ENCODE measurements at places on chromosomes 13 and 19. TPM values are rescaled to one million over a fixed set of nuclear protein-coding genes. Genes with fewer than 3 reads are reported as not detected.

The ZNF610 gene
- 2.3 TPM for total RNA-seq

The SF3A2 gene
- 21.0 TPM for total RNA-seq

The UGGT2 gene
- 33.8 TPM for total RNA-seq

The DCUN1D2 gene
- total RNA-seq = 6.6 TPM

The CYP2A6 gene
- total RNA-seq = not detected

The DKKL1 gene
- 0.35 TPM for total RNA-seq

The CKAP2 gene
- 18.1 TPM for total RNA-seq

The CLDN10 gene
- total RNA-seq = 3.1 TPM

The FAM124A gene
- total RNA-seq = 0.35 TPM

The FAM216B gene
- total RNA-seq = not detected

The GJB2 gene
- total RNA-seq = 0.75 TPM

DNA sequence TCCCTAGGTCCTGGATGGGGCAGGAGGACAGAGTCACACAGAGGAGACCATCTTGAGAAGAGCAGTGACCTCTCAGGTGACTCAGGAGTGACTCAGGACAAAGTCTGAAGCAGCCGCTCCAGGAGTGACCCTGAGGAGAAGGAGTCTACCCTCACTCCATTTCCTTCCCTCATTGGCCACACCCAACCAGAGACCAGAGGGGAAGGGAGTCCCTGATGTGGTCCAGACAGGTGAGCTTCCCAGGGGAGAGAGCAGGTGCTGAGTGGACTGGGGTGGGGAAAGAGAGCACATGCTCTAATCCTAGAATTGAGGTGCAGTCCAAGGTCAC is 75.5 kb upstream of the MEDAG start:
- no peak for DNase-seq

DNA sequence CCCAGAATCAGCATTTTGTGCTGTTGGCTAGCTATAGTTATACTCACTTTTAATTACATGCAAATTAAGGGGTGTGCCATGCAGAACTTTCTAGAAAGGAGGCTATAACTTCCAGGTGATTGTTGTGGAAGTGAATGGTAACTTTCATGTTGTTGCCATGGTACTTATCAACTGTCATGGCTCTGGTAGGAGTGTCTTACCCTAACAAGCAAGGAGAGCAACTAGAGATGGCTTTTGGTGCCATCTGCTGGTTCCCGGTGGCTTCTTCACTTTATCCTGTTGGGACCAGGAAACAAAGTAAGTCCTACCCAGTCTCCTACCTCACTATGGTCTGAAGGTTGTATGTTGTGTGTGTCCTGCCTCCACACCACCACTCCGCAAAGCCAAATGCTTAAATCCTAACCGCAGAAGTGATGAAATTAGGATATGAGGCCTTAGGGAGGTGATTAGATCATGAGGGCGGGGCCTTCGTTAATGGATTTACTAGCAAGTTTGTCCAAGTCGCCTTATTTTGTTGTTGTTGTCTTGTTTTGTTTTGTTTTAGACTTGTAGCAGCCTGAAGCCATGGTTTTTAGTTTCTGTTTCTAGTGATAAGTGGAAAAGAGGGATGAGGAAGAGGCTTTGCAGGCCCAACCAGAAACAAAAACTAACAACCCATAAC is 22.6 kb downstream of the FBXL12 start:
- peak; percentile 94 for DNase-seq

DNA sequence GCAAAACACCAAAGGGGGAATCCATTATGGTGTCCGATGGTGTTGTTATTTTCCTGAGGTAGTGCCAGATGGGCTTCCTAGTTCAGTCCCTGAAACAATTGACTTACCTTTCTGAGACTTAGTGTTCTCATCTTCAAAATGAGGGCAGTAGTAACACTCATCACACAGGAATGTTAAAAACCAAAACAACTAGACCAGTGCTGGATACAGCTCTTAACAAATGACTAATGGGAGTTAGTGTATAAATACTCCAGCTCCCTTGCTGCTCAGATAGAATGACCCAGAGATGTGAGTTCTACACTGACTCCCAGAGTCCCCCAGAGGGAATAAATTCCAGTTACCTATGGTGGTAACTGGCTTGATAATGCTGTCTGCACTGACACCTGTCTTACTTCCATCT is 49.9 kb downstream of the MBD3L2B start:
- DNase-seq = peak; percentile 5

- DNase-seq = no peak
These were observed 1163.3 kb upstream of the PRR20A start for GRCh38 chr13:55977436-55977835.

GRCh38 chr19:55535173-55535964 is 1.6 kb downstream of the SBK2 start:
- no peak for DNase-seq

GRCh38 chr13:102677122-102677521 is 17.7 kb downstream of the METTL21C start:
- DNase-seq = no peak

GRCh38 chr19:22945560-22945959 is 57.4 kb downstream of the ZNF728 start:
- no peak for DNase-seq

GRCh38 chr13:78978381-78978998 is 319.5 kb upstream of the OBI1 start:
- DNase-seq = peak; percentile 60

DNA sequence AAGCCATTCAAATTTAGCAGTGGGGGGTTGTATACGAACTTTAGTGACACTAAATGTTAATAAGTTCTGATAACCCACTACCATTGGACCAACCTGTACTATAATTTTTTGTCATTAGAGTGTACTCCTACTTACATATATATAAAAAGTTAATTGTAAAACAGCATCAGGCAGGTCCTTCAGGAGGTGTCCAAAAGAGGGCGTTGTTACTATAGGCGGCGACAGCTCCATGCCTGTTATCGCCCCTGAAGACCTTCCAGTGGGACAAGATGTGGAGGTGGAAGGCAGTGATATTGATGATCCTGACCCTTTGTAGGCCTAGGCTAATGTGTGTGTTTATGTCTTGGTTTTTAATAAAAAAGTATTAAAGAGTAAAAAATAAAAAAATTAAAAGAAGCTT is 27.5 kb downstream of the SPRYD7 start:
- no peak for DNase-seq

DNA sequence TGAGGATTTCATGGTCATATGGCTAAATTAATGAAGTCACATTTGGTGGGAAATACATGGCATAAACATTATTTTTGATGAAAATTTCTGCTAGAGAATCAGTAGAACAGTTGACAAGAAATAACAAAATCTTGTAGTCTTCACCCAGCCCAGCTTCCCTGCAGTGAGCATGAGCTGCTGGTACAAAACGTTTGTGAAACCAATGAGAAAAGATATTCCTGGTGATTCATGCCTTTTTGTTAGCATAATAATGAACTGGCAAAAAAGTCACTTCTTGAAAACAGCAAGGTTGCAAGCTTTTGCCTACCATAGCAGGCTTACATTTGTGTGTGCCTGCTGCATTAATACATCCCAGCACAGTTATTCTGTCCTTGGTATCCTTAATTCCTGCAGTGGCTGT is 475.9 kb upstream of the HTR2A start:
- no peak for DNase-seq

DNA sequence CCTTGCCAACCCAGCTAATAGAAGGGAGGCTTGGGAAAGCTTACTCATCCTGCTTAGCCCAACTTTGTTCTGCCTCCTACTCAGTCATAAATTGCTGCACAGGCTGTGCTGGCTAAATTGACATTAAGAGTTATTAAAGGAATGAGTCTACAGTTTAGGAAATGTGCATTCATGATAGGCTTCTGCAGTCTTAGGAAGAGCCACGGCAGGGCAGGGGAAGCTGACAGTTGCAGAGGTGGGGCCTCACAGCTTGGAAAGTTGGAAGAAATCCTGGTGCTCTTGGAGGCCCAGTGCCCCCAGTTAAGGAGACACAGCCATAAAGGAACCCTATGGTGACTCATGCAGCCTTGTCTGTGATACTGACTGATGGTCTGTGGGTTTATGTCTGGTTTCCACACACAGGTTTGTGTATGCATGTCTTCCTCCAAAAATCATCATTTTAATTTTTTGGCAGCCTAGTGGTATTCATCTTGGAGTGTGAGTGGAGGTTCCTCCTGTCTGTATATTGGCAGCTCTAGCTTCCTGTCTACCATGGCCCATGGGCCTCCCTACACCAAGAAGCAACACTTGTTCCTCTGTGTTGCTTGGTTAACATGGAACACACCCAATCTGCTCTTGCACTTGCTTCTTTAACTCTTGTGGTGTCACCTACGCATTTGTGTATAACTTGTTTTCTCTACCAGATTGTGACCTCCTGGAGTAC is 135.0 kb upstream of the KL start:
- peak; percentile 66 for DNase-seq

GRCh38 chr19:13120817-13121216 is 2.8 kb downstream of the NACC1 start:
- DNase-seq = no peak

- DNase-seq = no peak
These were observed 185.2 kb upstream of the IRS2 start for GRCh38 chr13:109971456-109972090.

DNA sequence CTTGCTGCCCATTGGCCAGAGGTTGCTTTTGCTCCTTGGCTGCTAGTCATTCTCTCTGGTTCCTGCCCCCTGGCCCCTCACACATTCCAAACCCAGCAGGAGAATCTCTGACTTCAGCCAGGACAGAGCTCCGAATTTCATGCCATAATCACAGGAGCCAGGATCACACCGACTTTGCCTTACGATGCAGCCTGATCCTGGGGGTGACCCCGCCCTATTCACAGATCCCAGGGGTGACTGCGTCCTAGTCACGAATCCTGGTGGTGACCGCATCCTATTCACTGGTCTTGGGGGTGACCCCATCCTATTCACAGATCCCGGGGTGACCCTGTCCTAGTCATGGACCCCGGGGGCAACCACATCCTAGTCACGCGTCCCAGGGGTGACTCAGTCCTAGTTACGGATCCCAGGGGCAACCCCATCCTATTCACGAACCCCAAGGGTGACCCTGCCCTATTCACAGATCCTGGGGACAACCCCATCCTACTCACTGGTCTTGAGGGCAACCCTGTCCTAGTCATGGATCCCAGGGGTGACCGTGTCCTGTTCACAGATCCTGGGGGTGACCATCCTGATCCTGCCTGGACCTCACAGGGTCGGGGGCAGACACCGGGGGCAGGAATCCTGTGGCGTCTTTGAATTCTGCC is 7.4 kb upstream of the TEX29 start:
- DNase-seq = no peak

GRCh38 chr19:46022431-46023310 is at the start of gene PGLYRP1:
TSS of gene PGLYRP1 (minus strand) at chr19:46023053. CDS start at chr19:46023021, 32 bp downstream.
- DNase-seq = no peak

GRCh38 chr19:41433171-41433570 is 6.0 kb upstream of the B3GNT8 start:
- no peak for DNase-seq

- DNase-seq = no peak
These were observed 29.0 kb downstream of the EXOSC8 start for GRCh38 chr13:37029617-37030016.

DNA sequence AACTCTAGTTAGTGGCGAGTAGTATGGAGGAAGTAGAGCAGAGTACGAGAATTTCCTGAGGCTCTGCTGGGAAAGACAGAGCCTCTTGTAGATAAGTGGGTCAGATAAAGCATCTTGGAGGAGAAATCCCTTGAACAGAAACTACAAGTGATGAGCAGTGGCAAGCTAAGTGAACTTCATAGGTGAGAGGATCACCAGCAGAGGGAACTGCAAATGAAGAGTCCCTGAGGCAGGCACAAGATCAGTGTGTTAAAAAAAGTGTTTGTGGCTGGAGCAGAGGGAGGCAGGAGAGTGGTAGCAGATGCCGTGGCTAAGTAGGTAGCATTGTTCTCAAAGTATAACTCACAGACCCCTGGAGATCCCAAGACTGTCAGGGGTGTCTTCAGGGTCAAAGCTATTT is 437.6 kb downstream of the HS6ST3 start:
- no peak for DNase-seq

GRCh38 chr13:23572836-23573235 is 2.6 kb downstream of the TNFRSF19 start:
- no peak for DNase-seq

- no peak for DNase-seq
These were observed 184.4 kb upstream of the HTR2A start for GRCh38 chr13:47081246-47081645.

DNA sequence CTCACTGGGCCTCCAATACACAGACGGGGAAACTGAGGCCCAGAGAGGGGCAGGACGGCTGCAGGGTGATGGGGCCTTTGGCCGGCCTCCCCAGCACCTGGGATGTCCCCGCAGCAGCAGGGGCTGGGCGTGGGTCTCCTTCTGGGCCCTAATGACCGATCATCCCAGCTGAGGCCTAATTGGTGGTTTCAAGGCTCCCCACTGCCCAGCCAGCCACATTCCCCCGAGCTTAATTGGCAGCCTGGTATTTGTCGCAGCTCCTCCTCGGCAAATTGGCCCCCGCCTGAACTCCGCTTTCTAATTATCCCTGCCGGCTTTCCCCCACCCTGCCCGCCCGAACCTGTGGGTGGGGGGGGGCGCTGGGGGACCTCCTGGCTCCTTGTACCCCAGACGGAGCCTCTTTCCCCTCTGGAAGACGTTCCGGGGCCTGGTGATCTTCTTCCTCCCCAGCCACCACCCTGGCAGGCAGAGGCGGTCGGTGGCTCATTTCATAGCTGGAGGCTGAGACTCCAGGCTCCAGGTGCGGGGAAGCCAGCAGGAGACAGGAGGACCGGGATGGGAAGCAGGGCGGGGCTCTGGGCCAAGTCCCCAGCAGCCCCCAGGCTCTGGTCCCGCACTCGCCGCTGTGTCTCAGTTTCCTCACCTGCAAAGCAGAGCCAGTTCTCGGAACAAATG is 27.2 kb upstream of the WDR18 start:
- no peak for DNase-seq
